NCI-H2171 (cell line): ENCODE measurements at places on chromosomes 1 and 21.

GRCh38 chr1:1291548-1292441 lies 11.6 kb downstream of the SCNN1D start:
- peak; percentile 84 for DNase-seq

GRCh38 chr1:170558731-170559130 lies 26.8 kb downstream of the GORAB start:
- no peak for DNase-seq

GRCh38 chr1:156478250-156478627 lies 22.3 kb downstream of the MEF2D start:
- DNase-seq, result no peak

GRCh38 chr1:228136901-228137300 lies 3.2 kb upstream of the GUK1 start:
- DNase-seq, result no peak

DNA sequence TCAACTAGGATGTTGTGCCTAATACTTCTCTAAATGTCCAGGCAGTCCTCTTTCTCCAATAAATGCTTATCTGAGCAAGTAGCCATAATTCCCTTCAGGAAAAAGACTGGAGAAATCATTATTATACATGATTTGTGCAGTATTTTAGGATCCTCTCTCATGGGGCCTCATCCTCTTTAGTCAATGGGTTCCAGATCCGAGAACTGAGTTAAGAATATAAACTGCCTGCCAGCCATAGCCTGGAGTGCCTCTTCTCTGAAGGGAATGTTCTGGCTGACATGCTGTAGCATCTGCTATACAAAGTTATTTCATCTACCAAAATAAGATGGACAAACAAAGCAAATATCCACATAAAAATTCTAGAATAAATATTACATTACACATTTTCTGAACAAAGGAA lies 334.0 kb upstream of the PRMT6 start:
- no peak for DNase-seq

GRCh38 chr1:230308039-230308438 lies 118.1 kb downstream of the PGBD5 start:
- DNase-seq, result no peak

DNA sequence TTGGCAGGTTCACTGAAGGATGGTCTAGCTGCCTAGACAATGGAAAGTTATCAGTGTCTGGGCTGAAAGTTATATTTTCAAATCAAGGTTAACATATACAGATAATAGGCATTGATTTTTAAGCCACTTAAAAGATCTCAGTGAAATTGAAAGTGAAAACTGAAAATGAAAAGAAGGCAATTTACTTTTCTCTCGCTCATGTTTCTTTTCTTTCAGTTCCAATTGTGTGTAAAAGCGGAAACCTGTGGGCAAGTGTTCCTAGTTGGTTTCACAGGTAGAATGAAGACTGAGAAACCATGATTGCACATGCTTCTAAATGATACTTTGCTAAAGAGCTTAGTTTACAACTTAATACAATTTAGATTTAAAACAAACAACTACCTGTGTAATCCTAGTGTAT lies 383.7 kb downstream of the ZP4 start:
- DNase-seq, result no peak

- no peak for DNase-seq
Measured at GRCh38 chr1:243287652-243288051, 31.8 kb downstream of the SDCCAG8 start.

DNA sequence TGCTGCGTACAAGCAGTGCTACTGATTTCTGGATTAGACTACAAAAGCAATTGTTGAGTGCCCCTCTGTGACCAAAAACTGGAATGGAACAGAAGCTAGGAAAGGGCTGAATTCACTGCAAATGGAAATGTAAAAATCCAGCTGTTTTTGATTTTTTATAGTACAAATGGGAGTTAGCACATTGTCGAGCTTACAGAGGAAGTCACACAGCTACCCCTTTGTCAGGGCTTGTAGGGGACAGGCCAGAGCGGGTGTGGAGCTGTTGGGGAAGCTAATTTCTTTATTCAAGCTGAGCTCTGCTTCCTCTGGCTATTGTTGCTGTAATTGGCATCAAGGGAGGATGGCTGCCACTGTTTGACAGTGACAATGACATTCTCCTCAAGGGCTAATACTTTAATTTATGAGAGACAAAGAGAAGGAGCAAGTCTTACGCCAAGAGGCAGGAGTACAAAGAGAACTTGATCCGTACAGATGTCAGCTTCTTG lies 96.1 kb downstream of the SLC35F3 start:
- no peak for DNase-seq

GRCh38 chr1:58249737-58250586 lies 296.6 kb downstream of the OMA1 start:
- DNase-seq, result peak; percentile 29

DNA sequence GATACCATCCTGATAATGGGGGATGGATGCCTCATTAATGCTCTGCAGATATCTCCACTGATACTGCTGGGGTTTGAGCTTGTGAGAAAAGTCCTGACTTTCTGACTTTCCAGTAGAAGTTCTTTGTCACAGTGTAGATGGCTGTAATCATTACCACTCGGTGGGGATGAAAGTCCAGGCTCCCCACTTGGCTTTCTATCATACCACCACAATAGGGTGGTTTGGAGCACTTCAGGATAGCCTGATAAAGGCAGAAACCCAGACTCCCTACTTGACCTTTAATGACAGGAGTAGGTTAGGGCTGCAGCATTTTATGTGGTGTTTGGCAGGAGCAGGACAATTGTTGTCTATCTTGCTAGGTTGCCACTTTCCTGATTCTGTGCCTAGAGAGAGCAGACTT lies 294.1 kb downstream of the BRINP3 start:
- DNase-seq, result no peak

GRCh38 chr21:43188181-43188580 lies 19.4 kb downstream of the CRYAA start:
- DNase-seq, result no peak

DNA sequence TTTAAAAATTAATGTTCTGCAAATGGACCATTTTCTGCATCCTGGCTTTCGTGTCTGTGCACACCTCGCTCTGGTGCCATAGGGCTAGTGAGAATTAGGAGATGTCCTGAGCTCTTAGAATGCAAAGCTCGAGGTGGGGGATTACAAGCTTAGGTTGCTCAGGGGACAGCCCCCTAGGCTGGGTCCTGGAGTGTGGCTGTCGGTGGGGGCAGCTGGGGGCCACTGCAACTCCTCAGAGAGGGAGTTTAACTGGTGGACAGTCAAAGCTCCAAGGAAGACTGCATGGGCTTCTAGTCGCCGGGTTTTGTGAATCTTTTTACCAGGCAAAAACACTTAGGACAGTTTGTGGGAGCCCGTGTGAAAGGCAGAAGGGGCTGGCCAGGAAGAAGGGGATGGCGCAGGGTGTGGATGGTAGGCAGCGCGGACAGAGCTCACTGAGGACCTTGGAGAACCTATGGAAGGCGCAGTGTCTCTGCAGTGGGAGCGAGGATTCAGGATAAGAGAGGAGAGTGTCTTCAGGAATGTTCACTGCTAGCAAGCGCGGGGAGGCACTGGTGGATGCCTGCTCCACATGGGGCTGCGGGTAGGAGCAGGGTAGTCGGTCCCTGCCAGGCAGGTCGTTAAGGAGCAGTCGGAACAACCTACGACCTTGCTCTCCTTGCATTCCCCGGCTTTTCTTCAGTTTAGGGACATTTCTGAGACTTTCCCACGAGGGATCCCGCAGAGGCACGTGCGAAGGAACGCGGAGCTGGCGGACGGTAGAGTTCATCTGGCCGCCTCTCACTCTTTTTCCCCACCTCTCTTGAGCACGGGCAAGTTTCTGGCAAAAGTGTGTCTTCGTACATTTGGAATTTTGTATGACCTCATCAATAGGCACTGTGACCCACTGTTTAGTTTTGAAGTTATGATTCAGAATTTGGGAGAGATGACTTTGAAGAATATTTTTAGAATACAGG lies 12.9 kb upstream of the KCNE1 start:
- no peak for DNase-seq

DNA sequence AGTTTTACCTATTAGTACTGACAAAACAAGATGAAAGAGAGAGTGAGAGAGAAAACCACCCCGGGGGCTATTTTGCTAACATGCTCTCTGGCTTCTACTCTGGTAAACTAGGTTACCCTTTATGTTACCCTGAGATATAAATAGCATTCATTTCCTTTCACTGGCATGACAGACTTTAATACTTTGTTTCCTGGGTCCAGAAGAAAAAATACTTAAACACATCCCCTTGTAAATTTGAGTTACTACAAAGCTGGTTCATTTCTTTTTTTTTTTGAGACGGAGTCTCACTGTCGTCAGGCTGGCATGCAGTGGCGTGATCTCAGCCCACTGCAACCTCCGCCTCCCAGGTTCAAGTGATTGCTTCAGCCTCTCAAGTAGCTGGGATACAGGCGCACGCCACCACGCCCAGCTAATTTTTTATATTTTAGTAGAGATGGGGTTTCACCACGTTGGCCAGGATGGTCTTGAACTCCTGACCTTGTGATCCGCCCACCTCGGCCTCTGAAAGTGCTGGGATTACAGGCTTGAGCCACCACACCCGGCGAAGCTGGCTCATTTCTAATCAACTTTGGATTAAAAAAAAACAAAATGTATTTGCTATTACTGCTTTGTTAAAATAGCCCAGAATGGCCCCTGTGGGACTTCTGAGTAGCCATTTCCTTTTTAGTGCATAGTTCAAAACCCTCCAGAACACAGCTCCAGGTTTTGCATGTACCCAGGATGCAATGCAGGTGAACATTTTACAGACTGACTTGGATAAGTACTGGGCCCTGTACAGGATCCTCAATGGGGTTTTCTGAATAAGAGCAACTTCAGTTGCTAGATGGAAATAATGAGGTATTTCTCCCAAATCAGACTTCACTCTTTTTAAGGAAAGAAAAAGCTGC lies 20.6 kb downstream of the INPP5B start:
- no peak for DNase-seq

DNA sequence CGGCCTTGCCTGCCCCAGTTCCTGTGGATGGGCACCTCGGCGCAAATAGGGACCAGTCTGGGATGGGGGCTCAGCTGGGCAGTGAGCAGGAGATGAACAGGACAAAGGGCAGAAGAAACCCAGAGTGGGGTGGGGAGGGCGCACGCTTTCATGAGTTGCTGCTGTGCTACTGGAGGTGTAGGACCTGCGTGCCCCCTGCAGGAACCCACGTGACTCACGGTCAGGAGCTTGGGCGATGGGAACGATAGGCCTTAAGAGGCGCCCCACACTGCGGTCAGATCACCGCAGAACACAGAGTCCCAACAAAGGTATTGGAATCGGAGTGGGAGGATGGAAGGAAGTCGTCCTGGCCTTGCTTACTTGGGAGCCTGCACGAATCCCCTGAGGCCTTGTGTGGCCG lies 17.2 kb downstream of the PRDM15 start:
- DNase-seq, result no peak
